ENCODE measurements at places on chromosomes 2 and 18.

DNA sequence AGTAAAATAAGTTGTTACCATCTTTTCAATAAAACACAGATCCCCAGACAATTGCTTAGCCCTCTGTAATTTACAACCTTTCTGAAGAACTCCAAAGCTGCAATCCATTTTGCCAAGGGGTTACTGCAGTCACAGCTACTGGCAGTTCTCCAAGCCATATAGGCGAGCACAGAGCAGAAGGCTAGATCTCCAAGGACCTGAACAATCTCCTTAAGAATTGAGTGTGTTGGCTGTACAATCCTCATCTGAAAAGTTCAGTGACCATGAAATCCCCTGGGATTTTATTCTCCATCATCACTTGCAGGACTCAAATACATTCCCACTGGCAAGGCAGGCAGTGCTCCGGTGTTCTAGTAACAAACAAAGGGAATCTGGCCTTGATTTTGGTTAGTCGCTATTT, 103.9 kb upstream of the LRP1B start:
- no peak for DNase-seq

GRCh38 chr18:5756823-5757222, 138.5 kb downstream of the TMEM200C start:
- DNase-seq, result no peak

- DNase-seq, result no peak
Observed at GRCh38 chr2:152523091-152523490, 188.1 kb downstream of the FMNL2 start.

DNA sequence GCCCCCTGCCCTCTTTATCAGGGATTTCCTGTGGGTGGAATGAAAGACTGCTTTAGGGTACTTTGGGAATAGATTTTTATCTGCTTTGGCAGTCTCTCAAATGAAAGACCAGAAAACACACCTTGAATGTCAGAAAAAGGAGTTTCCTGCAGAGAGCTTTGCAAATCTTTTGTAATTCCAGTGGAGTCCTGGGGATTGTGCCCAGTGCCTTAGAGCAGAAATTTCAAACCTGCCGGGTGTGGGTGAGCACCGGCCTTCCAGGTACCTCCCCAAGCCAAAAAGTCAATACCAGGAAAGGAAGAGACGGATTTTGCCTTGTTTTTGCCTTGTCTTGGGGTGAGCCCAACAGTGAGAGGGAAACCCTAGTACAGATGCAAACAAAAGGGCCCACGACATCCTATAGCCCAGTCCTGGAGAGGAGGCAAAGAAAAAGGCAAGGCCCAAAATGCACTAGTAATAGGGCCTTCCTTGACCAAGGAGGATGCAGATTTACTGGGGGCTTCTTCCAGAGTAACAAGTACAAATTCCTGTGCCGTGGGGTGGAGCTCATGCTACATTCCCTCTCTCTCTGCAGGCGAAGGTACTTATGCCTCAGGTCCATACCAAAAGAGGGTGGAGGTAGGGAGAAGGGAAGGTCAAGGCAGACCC, 36.4 kb downstream of the FOXI3 start:
- no peak for DNase-seq

GRCh38 chr18:72013427-72013850, 530.7 kb downstream of the CBLN2 start:
- DNase-seq, result no peak

DNA sequence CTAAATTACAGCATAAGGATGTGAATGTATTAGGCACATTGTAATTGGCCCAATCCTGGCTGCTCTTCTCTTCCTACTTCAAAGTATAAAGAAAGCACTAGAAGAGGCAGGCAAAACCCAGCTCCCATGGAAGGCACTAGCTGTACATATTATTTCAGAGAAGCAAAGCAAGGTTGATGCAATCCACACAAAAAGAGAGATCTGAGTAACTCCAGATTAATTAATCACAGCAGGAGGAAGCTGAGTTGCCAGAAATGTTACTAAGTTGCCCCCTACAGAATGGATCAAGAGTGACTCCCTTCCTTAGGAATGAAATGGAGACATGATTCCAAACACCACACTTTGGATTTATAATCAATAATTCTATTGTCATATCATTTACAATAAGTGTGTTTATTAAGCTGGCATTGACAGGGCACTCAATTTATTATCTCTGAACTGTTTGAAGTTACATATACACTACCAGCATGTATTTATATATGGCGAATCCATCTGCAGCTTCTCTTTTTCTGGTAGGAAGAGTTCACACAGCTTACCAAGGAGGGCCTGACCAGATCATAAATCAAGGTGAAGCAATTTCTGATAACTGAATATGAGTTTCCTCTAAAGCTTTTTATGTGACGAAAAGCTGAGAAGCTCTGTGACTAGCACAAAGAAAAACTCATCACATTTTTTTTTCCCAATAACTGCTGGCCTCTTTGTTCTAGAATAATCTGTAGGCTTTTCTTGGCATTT, 393.1 kb upstream of the LYPD1 start:
- no peak for DNase-seq

DNA sequence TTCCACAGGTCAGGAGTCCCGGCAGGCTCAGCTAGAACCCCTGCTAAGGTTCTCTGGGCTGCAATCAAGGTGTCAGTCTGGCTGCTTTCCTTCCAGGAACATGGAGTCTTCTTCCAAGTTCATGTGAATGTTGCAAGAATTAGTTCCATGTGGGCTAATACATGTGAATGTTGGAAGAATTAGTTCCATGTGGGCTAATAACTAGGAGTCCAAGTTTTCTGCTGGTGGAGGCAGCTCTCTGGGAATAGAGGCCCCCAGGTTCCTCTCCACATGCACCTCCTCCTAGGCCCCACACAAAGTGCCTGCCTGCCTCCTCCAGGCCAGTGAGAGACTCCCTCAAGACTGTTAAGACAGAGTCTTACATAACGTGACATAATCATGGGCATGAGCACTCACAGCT, 140.8 kb upstream of the SLC35G4 start:
- DNase-seq, result no peak

- no peak for DNase-seq
Observed at GRCh38 chr2:119453972-119454593, 22.4 kb downstream of the TMEM37 start.
